ENCODE measurements at places on chromosomes 12 and 14.

GRCh38 chr12:122547330-122547729 lies 20.3 kb downstream of the KNTC1 start:
- DNase-seq: no peak

- DNase-seq: peak; percentile 60
These were observed 484 bp downstream of the ALKBH1 start for GRCh38 chr14:77707355-77707723.

- no peak for DNase-seq
These were observed 581.6 kb downstream of the GALC start for GRCh38 chr14:87411370-87411769.

GRCh38 chr14:23482823-23483148 lies 13.3 kb downstream of the NGDN start:
- no peak for DNase-seq

DNA sequence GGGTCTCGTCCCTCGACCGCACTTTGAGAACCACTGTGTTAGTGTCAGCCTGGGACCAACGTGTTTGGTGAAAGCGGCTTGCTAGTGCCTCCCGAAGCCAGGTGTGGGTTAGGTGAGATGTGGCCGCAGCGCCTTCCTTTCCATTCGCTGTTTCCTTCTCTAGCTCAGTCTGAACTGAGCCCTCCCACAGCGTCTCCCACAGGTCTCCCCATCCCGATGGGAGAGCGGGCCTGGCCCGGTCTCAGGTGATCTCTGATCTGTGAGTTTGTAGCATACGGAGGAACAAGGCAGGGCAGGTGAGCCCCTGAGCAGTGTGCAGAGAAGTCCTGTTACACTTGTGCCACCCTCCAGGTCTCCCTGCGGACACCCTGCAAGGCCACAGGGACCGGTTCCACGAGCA lies 19.3 kb downstream of the HIP1R start:
- DNase-seq: no peak
